ACHN (cell line): ENCODE measurements at places on chromosomes 7 and 10.

DNA sequence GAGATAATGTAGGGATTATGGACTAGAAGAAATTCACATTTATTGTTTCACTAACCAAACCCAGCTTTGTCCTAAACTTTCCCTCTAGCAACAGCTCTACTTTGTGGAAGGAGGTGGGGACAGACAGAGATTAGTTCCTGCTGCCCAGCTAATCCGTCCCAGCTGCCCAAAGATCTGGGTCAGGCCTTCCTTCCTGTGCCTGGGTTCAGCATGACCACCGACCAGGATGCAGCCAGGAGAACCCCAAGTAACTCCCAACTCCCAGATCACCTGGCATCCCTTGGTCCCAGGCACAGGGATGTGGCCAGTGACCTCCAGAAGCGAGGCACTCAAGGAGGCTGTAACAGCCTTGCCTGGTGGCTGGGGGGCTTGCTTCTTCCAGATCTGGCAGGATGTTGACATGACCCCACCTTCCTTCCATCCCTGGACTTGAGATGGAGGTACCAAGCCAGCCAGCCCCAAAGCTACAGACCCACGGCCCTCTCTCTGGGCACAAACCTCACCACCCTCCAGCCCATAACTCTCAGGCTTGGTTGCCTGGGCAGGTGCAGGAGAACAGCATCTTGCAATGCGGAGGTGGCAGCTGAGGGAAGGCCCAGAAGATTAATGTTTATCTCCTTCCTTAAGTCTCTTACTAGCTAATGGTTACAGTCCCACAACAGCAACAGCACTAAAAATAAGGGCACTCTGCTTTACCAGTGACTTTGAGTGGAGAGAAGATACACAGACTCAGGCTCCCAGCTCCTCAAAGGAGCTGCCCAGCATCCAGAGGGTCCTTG, 11.1 kb downstream of the CAMK2G start:
- no peak for DNase-seq

- peak; percentile 88 for DNase-seq
Measured at GRCh38 chr7:34991938-34992840, 45.1 kb downstream of the DPY19L1 start.

- no peak for DNase-seq
Measured at GRCh38 chr10:130748409-130749057, 563.0 kb downstream of the TCERG1L start.

- no peak for DNase-seq
Measured at GRCh38 chr7:122965306-122965705, 30.2 kb downstream of the TAS2R16 start.

- no peak for DNase-seq
Measured at GRCh38 chr7:128365432-128365831, 3.9 kb upstream of the PRRT4 start.

DNA sequence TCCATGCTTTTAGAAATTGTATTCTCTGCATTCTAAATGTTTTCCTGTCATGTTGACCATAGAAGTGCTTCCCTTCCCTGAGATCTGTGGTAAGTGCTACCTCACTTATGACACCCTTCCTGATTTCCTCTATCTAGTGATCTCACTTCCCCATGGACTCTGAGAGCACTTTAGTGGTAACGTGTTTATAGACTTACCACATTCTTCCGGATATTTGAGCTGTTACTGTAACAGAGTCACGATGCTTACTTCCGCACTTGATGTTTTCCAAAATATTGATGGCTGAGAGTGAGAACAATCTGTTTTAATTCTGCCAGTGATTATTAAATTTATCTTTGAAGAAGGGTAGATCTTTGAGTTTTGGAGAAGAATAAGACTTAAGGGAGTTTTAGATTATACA, 60.1 kb upstream of the NAMPT start:
- DNase-seq: no peak

GRCh38 chr10:113300617-113301016, 252.2 kb upstream of the HABP2 start:
- no peak for DNase-seq

GRCh38 chr10:131022981-131023380, 288.5 kb downstream of the TCERG1L start:
- no peak for DNase-seq

DNA sequence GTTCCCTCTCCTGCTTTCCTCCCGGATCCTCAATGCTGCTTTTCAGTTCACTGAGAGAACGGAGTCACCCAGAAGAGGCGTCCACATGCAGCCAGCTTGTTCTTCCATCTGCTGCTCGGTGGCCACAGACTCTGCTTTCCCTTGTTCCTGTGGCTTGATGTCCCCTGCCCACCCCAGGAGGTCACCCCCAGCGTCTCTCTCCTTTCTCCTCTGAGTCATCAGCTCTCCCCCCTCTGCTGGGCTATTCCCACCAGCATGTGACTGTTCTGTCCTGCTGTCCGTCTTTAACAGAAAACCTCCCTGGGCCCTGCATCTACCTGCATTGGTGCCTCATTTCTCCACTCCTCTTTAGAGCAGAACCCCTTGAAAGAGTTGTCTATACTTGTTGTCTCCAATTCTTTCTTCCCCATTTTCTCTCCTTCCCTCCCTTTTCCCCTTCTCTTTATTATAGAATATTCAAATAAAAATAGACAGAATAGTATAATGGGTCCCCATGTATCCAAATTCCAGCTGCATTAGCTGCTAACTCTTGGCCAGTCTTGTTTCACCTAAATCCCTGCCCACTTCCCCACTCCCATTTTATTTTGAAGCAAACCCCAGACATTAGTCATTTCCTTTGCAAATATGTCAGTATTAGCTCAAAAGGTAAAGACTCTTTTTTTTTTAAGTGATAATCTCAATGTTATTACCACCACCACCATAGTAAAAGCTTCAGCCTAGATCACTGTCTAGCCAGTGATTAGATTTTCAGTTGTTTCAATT, 4.1 kb downstream of the ZNF282 start:
- DNase-seq: no peak

GRCh38 chr10:97059872-97060205, 125.9 kb downstream of the SLIT1 start:
- no peak for DNase-seq

- no peak for DNase-seq
Measured at GRCh38 chr7:27303026-27303425, 60.4 kb downstream of the EVX1 start.

GRCh38 chr10:47287365-47287802, 12.6 kb upstream of the GDF10 start:
- DNase-seq: no peak

- DNase-seq: no peak
Measured at GRCh38 chr10:21406595-21407193, 118.8 kb downstream of the SKIDA1 start.

GRCh38 chr7:152340161-152340560, 95.6 kb downstream of the KMT2C start:
- no peak for DNase-seq

DNA sequence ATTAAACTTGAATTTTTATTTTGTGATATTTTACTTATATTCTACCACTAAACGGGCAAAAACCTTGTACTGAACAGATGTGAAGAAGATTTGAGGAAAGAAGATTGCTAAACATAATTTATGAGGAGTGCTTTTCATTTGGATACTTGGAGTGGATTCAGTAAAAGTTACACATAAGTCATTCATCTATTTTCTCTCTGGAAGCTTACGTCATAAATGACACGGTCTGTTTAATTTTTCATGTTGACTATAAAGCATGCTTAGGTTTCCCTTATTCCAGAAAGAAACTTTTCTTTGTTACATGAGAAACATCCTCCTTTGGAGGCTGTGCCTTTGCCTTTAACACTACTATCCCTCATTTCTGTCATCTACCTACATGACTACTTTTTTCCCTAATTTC, 53.9 kb downstream of the TFEC start:
- no peak for DNase-seq

DNA sequence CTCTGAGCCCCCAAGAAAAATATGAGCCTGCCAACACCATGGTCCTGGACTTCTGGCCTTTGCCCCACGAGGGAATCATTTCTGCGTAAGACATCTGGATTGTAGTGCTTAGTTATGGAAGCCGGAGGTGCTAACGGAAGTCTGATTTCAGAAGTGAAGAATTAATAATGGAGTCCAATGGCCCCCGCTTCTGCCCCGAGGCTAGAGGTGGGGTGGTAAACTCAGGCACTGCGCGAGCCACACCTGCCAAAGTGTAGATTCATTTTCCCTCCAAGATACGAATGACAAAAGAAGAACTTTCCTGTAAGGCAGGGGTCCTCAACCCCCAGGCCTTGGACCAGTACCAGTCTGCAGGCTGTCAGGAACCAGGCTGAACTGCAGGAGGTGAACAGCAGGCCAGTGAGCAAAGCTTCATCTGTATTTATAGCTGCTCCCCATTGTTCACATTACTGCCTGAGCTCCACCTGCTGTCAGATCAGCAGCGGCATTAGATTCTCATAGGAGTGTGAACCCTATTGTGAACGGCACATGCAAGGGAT, 22.3 kb downstream of the CNPY1 start:
- peak; percentile 33 for DNase-seq

DNA sequence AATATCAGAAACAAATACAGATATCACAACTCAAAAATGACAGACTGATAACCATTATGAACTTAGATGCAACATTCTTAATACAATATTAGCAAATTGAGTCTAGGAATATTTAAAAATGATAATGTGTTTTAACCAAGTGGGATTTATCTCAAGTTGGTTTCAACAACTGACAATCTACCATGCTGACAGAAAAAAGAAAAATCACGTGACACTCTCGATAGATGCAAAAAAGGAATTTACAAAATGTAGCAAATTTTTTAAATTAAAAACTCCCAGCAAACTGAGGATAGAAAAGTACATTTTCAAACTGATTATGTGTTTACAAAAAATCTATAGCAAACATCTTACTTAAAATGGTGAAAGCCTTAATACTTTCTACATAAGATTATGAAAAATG, 177.4 kb downstream of the MALRD1 start:
- DNase-seq: no peak
